ENCODE measurements at places on chromosomes 6 and 20.

DNA sequence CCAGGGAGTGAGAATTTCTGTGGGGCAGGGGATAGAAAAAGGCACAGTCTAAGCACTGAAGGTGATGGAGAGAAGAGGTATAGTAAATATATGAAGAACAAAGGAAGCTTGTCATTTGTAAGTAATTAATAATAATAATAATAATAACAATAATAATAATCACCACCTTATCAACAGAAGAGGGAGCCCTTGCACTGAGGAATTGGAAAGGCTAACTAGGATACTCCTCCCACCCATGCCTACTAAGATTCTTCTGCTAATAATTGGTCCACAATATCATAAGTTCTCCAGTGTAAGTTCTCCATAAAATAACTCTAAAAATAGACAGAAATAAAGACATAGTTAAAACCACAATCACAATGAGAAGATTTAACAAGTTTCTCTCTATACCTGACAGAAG, 912 bp upstream of the OR12D3 start:
- DNase-seq, result no peak

GRCh38 chr20:46275091-46275490, 33.2 kb downstream of the CDH22 start:
- DNase-seq, result no peak

DNA sequence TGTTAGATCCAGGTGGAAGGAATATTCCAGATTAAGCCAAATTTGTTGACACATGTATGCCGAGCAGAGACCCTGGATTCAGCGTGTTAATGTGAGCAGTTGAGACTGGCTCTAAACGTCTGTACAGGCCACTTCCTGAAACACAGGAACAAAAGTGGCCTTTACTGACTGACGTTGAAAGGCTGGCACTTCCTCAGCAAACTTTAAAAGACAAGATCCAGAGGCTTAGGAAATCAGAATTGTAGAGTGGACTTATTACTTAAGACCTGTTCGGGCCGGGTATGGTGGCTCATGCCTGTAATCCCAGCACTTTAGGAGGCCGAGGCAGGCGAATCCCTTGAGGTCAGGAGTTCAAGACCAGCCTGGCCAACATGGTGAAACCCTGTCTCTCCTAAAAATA, 125.7 kb upstream of the ARID1B start:
- DNase-seq, result no peak

DNA sequence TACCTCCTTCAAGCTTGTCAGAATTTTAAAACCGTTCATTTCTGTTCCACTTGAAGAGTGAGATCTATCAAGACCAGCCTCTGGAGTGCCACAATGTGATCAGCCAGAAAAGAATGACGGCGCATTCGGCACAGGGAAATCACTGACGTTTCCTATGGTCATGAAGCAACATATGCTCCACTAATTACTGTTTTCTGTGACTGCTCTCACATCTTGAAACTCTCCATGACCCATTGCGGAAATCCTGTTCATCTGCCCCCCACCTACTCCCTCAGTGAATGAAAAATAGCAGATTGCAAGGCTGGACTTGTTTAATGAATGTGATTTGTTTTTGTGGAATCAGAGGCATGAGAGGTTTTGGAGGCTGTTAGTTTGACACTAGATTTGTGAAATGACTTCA, 53.2 kb downstream of the SAMD5 start:
- no peak for DNase-seq

GRCh38 chr20:22601361-22602141, 17.2 kb upstream of the FOXA2 start:
- no peak for DNase-seq

GRCh38 chr6:45983062-45983461, 32.6 kb downstream of the CLIC5 start:
- DNase-seq, result no peak

GRCh38 chr6:124026694-124027093, 223.0 kb downstream of the NKAIN2 start:
- no peak for DNase-seq

- no peak for DNase-seq
These were observed 115.1 kb upstream of the SPTLC3 start for GRCh38 chr20:12893653-12894052.

GRCh38 chr6:155782739-155783459, 327.3 kb upstream of the NOX3 start:
- no peak for DNase-seq

GRCh38 chr6:41942067-41942851, 651 bp upstream of the CCND3 start:
- DNase-seq, result no peak

GRCh38 chr20:40680161-40680959, 8.7 kb downstream of the MAFB start:
- no peak for DNase-seq

- DNase-seq, result no peak
These were observed 40.9 kb downstream of the LY86 start for GRCh38 chr6:6629402-6629801.

DNA sequence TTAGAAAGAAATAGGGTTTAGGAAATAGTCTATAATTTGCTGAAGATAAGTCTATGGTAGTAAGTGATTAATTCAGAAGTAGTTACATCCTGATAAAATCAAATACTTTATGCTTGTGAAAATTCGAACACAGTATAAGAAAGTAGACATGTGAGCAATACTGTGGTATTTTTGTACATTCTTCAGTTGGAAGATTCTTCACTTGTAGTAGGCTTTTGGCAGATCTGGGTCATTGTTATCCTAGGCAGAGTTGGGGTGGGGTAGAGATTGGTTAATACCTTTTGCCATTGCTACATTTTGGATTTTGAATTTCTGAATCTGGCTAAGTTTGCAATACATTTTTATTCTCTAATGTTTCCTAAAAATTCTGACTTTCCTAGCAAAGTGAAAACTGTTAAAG, 197.5 kb downstream of the BCKDHB start:
- no peak for DNase-seq

DNA sequence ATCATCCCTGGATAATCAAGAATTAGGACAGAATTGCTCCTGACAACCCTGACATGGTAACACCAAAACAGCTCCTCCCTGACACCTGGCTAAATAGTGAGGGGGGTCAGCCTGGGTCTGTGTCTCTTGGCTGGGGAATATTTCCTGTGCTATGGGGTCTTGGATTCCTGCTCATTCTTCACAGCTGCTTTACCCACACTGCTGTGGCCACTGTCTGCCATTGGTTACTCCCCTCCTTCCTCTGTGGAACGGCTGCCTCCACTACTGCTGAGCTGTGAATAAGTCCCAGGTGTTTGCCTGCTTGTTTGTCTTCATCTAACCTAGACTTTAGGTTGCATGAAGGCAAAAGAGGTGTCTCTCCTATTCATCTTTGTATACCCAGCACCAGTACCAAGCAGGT, 33.9 kb upstream of the TXLNB start:
- DNase-seq, result no peak

DNA sequence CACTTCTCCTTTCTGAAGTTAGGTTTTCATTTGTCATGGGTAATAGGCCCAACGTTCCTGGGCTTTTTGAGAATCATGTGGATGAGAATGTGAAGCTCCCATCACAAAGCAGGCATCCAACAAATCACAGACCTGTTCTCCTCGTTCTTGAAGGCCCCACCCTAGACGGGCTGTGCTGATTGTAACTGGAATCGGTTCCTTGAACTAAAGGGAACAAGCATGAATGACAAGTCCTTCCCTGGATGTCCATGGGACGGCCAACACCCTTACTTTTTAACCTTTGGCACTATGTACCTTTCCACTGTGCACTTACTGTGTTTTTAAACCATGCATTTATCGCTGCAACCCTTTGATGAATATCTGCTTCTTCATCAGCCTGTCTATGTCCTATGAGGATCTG, 438.2 kb downstream of the CD83 start:
- DNase-seq, result no peak

Measured in activated CD4-positive, alpha-beta T cell treated with anti-CD3 and anti-CD28 coated beads for 48 hours (primary cell).